ENCODE measurements at places on chromosomes 1 and 21.

GRCh38 chr1:17392199-17392740 is 20.3 kb downstream of the PADI6 start:
- no peak for DNase-seq

DNA sequence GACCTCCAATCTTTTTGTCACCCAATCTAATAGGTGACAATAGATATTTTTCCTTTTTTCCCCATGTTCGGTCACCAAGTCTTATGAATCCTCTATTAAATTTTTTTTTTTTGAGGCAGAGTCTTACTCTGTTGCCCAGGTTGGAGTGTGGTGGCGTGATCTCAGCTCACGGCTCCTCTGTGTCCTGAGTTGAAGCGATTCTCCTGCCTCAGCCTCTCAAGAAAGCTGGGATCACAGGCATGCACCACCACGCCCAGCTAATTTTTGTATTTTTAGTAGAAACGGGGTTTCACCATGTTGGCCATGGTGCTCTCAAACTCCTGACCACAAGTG is 42.5 kb upstream of the MTF1 start:
- DNase-seq, result no peak

DNA sequence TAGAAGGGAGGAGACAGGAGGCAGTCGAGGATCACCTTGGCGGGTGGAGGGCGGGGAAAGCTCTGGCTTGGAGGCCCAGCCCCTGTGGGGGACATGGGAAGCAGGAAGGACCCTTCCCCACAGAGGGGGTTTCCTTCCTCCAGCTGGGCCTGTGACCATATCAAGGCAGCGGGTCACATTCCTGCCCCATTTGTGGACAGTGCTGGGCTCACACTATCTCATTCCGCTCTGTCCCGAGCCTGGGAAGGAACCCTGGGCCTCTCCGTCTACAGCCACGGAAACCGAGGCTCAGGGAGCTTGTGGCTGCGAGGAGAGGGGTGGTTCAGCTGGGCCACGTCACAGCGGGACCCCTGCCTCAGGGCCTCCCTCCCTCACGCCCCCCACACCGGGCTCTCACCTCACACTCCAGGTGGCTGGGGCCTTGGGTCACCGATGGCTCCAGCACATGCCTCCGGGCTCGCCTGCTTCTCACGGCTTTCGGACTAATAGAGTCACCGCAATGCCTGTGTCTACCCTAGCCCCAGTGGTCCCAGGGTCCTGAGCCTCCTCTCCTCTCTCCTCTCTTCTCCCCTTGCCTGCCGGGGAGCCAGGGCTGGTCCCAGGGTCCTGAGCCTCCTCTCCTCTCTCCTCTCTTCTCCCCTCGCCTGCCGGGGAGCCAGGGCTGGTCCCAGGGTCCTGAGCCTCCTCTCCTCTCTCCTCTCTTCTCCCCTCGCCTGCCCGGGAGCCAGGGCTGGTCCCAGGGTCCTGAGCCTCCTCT is 56.4 kb downstream of the SLC19A1 start:
- no peak for DNase-seq

- no peak for DNase-seq
Measured at GRCh38 chr21:25907573-25908275, 173.0 kb downstream of the GABPA start.

GRCh38 chr1:42392967-42393848 is 12.6 kb downstream of the RIMKLA start:
- DNase-seq, result no peak

DNA sequence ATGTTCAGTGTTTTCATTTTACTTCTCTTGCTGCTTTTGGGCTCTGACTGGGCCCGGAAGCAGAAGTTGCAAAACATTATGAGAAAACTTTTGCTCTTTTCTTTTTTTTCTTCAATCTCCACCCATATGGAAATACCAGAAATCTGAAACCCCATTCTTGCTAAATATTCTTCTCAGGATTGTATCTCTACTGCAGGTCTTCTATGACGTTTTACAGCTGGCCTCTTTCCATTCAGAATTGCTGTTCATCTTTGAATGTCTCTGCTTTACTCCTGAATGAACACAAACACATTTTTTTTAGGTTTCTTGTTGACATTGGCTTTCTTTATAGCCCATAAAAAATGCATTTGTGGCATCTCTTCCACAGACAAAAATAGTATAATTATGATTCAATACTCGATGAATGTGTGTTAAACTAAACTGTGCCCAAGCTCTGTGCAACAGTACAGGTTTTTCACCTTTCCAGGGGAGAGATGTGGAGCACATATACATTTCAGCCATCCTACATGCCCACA is 18.8 kb downstream of the PTPRC start:
- DNase-seq, result peak; percentile 67

DNA sequence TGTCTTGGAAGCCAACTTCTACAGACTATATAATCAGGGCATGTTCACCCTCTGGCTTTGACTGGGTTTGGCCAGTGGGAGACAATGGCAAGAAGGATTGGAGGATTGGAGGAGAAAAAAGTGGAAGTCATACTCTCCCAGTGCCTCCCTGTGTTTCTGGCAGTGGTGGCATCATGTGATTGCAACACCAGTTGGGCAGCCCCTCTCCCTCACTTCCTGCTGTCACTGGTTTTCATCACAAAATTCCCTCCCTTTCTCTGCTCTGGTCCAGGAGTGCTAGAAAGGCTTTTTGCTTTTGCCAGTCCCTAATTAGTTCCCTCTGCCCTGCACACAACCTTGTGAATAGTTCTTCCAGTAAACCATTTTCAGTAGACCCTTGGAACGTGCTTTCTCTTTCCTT is 3.7 kb upstream of the QSOX1 start:
- no peak for DNase-seq
